DMS79 (cell line): ENCODE measurements at places on chromosomes 3 and 15.
A peak's percentile ranks its signal among the peaks of the same experiment; 100 is the strongest.

DNA sequence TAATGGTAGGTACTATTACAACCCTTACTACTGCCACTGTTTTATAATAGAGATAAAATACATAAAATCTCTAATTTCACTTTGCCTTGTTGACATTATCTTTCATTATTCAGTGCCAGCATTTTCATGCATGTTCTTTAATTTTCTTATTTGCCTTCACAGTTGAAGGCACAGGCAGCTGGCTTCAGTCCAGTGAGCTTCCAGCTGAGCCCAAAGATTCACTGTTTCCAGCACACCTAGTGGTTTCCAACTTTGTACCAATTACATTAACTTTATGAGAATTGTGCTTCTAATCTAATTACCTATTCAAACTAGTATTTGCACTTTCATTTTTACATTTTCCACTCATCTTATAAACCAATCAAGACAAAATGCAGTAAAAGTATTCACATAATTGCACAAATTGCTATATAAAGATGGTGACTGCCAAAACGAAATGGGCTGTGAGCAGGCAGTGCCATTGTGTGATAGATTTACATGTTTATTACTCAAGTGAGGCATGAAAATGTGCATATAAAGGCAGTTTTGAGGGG, 228.3 kb downstream of the MFSD1 start:
- DNase-seq = peak; percentile 63

DNA sequence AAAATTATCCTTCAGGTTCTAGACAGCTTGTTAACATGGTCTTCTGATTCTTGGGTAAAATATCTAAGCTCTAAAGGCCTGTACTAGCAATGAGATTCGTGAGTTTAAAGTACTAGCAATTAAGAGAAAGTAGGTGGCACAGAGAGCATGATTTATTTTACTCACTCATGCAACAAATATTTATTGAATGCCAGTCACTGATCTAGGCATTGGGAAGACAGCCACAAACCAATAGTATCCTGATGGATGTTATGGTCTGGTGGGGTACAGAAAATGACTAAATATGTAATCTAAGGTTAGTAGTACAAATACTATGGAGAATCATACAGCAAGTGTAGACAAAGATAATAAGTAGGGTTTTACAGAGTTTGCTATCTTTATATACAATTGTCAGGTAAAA, 751.3 kb downstream of the ZNF385D start:
- DNase-seq = no peak

GRCh38 chr3:15063656-15064286, 1.3 kb downstream of the MRPS25 start:
- DNase-seq = no peak

GRCh38 chr3:172698631-172699030, 12.2 kb downstream of the NCEH1 start:
- DNase-seq = no peak

DNA sequence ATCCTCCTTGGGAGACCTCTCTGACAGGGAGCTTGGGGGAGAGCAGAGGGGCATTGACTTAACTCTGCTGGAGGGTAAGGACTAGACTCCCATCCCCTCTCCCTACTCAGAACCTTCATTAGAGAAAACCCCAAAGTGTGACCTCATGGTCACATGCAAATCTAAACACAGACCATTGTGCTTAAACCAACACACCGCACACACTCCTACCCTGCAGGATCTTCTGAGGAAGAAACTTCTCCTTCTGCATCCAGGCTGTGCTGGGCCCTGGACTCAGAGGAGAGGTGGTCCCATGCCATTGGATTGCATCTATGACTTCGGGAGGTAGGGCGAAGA, 805 bp upstream of the PARP16 start:
- DNase-seq = no peak
